ENCODE measurements at places on chromosomes 5 and 9.

DNA sequence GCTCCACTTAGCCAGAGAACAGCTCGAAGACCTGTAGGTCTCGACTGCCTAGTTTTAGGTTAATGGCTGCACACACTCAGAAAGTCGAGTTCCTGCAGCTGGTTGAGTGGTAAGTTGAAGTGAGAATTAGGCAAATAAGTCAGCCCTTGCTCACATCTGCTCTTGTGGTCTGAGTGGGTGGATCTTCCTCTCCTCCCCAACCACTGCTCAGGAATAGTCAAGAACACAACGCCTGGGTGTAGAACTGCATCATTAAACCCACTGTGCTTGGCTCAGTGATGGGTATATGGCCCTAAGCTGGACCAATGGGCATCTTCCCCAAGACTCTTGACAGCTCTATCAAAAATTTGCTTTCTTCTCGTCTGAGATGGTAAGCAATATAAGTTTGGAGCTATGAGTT lies 20.9 kb upstream of the ADAM19 start:
- no peak for DNase-seq

DNA sequence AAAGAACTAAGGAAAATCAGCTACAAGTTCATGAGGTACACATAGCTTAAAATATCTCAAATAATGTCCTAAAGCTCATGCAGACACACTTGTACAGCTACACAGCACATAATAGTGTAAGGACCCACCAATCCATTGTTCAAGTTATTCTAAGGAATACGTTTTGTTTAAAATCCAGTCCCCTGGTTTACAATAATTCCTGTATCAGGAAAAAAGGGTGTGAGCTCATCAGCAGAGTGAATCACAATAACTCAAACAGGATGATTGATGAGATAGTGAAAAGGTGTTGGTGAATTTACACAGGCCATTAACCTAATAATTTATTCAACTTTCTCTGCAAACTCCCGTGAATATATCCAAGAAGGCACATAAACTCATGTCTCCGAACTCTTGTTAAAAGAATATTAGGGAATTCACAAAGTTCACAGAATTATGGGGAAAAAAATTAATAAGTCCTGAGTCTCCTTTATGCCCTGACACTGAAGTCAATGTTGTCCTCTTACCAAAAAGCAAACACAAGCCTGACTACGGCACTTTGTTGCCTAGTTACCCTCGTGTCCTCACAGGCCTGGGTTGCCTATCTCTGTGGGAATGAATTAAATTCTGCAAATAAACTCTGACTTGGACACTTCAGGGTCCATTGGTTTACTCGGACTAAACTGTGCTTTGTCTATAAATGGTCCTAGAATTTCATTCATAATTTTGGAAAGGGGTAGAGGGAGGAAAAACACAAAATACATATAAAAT lies 142.8 kb upstream of the PDE4D start:
- no peak for DNase-seq

- DNase-seq: no peak
These were observed 1.0 kb downstream of the CERT1 start for GRCh38 chr5:75510417-75510835.

DNA sequence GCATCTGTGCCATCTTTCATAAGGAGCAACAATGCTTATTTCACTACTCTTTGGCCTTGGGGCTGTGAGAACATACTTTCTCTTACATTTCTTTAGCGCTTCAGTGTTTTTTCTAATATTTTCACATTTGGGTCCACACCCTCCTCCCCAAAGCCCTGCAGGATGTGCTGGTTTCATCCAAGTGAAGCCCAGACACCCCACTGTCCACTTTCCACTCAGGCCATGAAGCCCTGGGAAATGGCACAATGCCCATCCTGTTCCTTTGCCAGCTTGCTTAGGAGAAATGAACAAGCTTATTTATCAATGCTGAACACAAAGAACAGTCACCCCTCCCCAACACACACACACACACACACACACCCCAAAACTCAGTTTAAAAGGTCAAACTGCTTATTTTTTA lies 17.3 kb upstream of the TMOD1 start:
- DNase-seq: no peak

- DNase-seq: no peak
These were observed 1798.9 kb downstream of the MAT2B start for GRCh38 chr5:165304193-165304827.

- no peak for DNase-seq
These were observed 524 bp downstream of the MEGF10 start for GRCh38 chr5:127290946-127291693.

DNA sequence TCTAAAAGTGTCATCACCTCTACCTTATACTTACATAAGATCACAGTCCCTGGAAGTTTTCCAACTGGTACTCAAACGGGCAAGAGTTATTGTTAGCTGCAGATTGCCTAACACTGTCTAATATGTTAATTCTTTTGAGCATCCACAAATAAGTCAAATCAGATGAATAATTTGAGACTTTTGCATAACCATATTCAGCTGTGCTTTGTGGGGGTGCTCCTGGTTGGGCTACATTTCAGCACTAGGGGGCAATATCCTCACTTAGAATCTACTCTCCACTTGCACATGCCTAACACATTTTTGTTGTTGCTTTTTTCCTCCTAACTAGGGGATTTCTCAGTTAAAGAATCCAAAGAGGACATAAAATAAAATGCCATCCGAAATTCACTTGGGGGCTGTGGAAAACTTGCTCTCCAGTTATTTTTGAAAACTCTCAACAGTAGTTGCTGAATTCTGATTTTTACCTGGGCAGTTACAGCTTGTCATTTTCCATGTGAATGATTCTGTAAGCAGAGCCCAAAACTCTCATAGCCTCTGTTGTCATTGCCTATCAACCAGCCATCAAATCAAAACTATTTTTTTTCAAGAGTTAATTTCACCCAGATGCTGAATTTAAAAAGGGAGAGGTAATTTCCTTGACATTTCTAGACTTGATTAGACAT lies 71.5 kb downstream of the TRIM36 start:
- peak; percentile 4 for DNase-seq

DNA sequence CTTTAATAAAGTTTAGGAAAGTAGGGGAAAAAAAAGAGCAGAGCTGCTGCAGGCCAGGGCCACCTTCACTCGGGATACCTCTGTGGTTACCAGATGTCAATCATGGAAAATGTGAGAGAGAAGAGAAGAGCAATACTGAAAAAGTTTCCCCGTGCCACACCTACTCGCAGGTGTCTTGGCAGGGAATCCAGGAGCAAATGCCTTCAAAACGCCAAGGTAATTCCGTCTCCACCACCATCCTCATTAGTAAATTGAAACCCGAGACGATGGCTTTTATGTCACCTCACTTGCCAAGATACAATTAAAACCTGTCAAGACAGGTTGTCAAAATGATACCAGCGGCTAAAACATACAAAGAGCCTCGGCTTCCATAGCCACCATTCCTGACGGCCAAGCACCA lies 49.7 kb downstream of the FAM81B start:
- no peak for DNase-seq

DNA sequence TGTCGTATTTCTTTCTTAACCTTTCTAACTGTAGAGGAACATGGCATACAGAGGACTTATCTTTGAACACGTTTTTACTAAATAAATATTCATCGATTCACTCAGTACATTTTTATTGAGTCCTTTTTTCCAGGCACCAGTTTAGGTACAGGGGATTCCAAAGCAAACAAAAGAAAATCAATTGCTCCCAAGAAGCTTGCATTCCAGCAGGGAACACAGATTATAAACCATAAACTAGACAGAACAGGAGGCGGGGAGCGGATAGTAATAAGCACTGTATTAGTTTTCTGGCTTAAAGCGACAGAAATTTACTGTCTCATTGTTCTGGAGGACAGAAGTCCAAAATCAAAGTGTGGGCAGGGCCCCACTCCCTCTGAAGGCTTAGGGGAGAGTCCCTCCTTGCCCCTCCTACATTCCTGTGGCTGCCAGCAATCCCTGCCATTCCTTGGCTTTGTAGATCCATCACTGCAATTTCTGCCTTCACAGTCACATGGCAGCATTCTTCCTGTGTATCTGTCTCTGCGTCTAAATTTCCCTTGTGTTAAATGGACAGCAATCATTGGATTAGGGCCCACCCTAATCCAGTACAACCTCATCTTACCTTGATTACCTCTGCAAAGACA lies 115.5 kb downstream of the COL23A1 start:
- no peak for DNase-seq

DNA sequence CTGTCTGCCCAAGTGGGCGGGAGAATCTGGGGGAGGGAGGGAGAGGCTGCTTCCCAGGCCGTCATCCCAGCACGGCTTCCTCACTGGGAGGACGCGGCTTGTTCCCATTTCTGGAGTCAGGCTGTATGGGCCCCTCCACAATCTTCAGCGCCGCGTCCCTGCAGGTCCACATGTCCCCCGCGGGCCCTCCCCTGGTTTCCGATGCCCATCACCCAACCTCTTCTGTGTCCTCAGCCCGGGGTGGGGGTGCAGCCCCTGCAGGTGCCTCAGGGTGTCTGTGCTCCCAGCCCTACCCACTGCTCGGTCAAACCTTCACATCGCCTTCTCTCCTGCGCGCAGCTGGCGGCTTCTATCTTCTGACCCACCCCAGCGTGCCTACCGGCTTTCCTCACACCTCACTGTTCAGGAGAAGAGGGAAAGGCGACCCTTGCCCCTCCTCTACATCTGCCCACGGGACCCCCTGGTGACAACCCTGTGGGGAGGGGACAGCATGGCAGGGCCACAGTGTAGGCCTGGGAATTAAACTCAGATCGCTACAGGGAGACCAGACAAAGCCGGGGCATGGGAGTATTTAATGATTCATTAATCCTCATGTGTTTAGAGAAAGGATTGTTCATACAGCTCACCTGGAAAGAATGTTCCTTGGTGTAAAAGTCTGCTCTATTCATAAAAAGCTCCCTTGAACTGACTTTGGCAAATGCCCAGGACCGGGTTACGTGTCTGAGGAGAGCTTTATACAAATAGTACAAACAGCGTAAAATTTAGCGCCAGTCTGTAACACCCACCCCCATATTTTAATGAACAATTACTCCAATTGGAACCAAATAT lies 145.1 kb downstream of the IRX1 start:
- DNase-seq: no peak

GRCh38 chr5:173869316-173869715 lies 18.8 kb upstream of the CPEB4 start:
- no peak for DNase-seq

- no peak for DNase-seq
These were observed 36.6 kb upstream of the SARDH start for GRCh38 chr9:133774799-133775198.

GRCh38 chr9:89746385-89747116 lies 141.7 kb downstream of the GADD45G start:
- no peak for DNase-seq

- DNase-seq: no peak
These were observed 137.6 kb downstream of the CCDC192 start for GRCh38 chr5:127840809-127841208.

DNA sequence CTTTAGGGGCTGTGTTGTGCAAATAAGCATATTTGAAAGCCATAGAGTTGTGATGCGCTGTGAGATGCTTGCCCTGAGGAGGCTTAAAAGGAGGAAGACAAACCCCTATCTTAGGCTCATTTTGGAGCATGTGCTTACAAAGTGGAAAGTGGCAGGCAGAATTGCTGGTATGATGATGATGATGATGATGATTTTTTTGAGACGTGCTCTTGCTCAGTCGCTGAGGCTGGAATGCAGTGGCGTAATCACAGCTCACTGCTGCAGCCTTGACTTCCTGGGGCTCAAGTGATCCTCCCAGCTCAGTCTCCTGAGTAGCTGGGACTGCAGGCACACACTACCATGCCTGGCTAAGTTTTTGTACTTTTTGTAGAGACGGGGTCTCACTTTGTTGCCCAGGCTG lies 1.7 kb downstream of the CNOT8 start:
- DNase-seq: no peak

GRCh38 chr5:75623846-75624245 lies 12.6 kb downstream of the ANKDD1B start:
- no peak for DNase-seq

GRCh38 chr9:100070104-100071041 lies 28.4 kb downstream of the ERP44 start:
- no peak for DNase-seq

DNA sequence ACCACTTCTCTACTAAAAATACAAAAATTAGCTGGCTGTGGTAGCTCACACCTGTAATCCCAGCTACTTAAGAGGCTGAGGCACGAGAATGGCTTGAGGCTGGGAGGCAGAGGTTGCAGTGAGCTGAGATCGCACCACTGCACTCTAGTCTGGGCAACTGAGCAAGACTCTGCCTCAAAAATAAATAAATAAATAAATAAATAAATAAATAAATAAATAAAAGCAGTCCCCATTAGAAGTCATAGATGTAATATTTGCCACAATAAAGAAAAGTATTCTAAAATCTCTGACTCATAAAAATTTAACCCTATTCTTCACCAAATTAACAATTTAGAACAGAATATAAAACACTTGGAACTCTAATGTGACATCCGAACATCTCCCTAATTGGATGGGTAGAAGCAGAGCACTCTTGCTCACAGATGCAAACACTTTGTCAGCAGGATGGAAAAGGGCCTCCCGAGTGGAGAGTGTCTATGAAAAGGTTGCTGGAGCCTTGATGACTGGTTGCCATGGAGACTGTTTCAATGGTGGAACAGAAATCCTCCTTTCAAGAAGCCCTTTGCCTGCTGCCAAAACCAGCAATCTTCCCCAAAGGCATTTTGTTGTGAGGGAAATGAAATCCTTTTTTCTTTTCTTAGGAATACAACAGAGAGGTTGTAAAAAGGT lies 38.9 kb upstream of the TRAF1 start:
- no peak for DNase-seq

GRCh38 chr9:2727966-2728613 lies 10.8 kb downstream of the KCNV2 start:
- DNase-seq: no peak

- DNase-seq: no peak
These were observed 180.4 kb upstream of the S1PR3 start for GRCh38 chr9:88810826-88811225.

DNA sequence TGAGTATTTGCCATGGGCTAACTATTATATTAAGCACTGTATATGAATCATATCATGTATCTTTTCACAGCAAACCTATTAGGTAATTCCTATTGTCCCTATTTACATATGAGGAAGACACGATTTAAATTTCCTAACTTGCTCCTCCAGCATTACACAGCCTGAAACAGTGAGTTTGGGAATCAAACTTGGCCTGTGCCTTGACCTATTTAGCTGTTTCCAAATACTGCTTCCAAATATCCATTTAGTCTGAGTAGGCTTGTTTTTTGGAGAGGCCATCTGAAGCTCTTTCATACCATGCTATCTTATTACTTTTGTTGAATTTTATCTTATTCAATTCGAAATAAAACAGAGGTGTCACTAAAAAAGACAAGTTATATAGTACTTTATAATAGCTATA lies 447.3 kb upstream of the MPDZ start:
- DNase-seq: no peak

- DNase-seq: no peak
These were observed 519.6 kb downstream of the RAB3C start for GRCh38 chr5:59102437-59102836.

- no peak for DNase-seq
These were observed 136.3 kb upstream of the SPRY4 start for GRCh38 chr5:142461028-142461590.

GRCh38 chr5:114325541-114325940 lies 36.3 kb upstream of the KCNN2 start:
- DNase-seq: no peak
